Purkinje cell (primary cell): ENCODE measurements at places on chromosomes 4 and X. TPM values are rescaled to one million over a fixed set of nuclear protein-coding genes. Genes with fewer than 3 reads are reported as not detected.

Gene EGF
- polyA plus RNA-seq, result not detected in 2 replicates

Gene GASK1B
- 8.1 and 10.3 TPM in 2 replicates for polyA plus RNA-seq

Gene ABCG2
- polyA plus RNA-seq, result 0.76 and 2.0 TPM in 2 replicates

Gene CAPN6
- 0.11 and 1.5 TPM in 2 replicates for polyA plus RNA-seq

Gene SCML2
- polyA plus RNA-seq, result 2.4 and 2.6 TPM in 2 replicates

Gene CFP
- polyA plus RNA-seq, result 1.9 TPM in 1 of 2 replicates, not detected in the other

Gene MED14
- polyA plus RNA-seq, result 13.1 and 26.1 TPM in 2 replicates

Gene PLK4
- 0.73 and 0.90 TPM in 2 replicates for polyA plus RNA-seq

Gene SGMS2
- 8.5 and 9.1 TPM in 2 replicates for polyA plus RNA-seq

Gene SEL1L3
- polyA plus RNA-seq, result 52.6 and 56.1 TPM in 2 replicates

Gene LINC00632
- polyA plus RNA-seq, result 471 and 485 TPM in 2 replicates

Gene KIF4A
- 0.07 TPM in 1 of 2 replicates, not detected in the other for polyA plus RNA-seq

Gene SLC16A2
- 1.4 and 2.4 TPM in 2 replicates for polyA plus RNA-seq

Gene MAGEB6
- not detected in 2 replicates for polyA plus RNA-seq

Gene TCP11X2
- not detected in 2 replicates for polyA plus RNA-seq

Gene CXCL11
- not detected in 2 replicates for polyA plus RNA-seq

Gene AVPR2
- not detected in 2 replicates for polyA plus RNA-seq

Gene PTCHD1
- polyA plus RNA-seq, result 5.9 and 6.7 TPM in 2 replicates

Gene ARL13A
- 0.94 TPM in 1 of 2 replicates, not detected in the other for polyA plus RNA-seq

Gene MAML3
- polyA plus RNA-seq, result 0.29 and 0.48 TPM in 2 replicates

Gene C4orf36
- polyA plus RNA-seq, result not detected in 2 replicates

Gene RAB33A
- 40.4 and 67.4 TPM in 2 replicates for polyA plus RNA-seq
